ENCODE measurements at places on chromosomes 6 and 20.

DNA sequence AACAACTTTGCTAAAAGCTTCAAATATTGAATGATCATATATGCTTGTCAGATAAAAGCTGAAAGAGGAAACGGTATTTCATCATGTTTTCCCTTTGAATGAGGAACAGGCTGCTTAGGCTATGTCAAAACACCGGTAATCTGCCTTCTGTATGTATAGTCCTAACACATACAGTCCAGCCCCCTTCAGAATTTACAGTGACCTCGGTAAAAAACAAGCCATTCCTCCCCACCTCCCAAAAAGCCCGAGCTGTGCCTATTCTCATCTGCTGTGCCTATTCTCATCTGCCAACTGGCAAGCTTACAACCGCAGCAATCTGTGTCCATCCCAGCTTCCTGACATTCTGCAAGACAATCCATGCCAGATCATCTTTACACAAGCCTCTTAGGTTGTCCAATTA lies 26.8 kb upstream of the UBE2J1 start:
- DNase-seq, result no peak

GRCh38 chr20:17630806-17631195 lies 51.2 kb downstream of the RRBP1 start:
- no peak for DNase-seq

DNA sequence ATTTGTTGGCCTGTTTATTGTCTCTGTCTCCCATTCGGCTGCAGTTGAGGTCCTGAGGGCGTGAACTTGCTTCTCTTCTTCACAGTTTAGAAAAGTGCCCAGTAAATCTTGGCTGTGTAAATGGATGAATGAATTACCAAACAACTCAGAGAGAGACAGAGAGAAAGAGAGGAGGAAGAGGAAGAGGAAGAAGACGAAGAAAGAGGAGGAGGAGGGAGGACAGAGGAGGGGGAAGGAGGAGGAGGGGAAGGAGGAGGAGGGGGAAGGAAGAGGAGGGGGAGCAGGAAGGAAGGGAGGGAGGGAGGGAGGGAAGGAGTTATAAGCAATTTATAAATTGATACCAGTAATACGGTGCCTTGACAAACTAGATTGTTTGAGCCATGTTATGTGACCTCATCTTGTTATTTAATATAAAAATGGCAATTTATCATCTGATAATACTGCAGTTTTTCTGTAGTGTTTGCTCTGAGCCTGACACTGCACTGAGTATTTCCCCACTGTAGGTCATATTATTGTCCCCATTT lies 18.7 kb downstream of the HCK start:
- DNase-seq, result no peak

- DNase-seq, result no peak
Measured at GRCh38 chr6:146968041-146968760, 236.0 kb upstream of the STXBP5 start.

DNA sequence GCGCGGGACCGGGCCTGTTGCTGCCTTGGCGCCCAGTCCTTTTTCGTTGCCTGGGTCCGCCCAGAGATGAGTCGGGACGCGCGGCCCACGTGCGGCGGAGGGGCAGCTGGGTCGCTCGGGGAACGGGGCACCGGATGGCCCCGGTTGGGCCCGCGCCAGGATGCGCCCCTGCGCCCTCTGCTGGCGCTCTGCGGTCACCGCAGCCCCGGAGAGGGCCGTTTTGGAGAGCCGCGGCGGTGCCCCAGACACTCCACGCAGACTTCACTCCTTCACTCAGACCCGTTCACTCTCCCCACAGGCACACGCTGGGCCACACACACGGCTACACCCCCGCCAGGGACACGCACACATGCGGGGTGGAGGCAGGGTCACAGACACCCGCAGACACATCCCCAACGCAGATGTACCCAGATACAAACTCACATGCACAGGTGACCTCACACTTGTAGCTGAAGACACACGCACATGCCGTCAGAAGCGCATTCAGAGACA lies 38.8 kb downstream of the SRC start:
- DNase-seq, result peak; percentile 71

DNA sequence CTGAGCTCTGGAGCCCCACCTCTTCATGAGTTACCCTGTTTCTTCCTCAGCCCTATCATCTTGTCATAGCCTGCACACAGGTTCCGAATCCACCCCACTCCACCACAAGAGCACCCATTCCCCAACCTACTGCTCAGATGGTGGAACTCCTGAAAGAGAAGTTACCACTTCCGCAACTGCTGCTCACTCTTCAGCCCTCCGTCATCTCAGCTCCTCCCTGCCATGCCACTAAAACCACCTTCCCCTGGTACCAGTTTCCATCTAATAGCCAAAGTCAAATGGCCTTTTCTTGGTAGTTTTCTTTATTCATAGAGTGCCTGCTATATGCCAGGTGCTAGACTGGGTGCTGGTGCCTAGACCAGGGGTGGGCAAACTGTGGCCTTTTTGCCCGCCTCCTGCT lies 3.9 kb downstream of the RAB22A start:
- DNase-seq, result no peak

DNA sequence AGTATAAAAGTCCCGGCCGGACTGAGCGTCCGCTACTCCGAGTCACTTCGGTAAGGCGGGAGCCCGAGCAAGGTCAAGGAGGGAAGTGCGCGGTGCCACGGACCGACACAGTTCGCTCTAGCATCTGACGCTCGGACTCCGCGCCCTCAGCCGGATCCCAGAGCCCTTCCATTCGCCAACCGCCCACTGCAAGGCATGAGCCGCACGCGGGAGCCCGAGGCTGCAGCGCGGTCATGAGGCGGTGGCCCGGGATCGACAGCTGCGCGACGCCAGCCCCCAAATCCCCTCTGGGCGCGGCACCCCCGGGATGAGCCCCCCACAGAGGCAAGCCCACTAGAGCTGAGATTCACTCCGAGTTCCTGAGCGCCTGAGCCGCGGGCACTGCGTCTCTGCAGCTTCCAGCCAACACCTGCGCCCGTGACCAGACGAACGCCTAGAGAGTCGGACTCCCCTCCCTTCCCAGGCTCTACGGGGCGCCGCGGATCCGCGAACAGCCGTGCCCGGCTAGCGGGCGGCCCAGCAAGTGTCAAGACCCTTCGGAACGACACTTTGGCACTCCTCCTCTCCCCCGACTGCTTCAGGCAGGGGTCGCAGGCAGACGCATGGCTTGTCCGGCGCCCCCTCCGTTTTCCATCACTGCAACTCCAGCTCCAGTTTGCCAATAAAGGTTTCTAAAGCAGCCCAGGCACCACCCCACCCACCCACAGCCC lies 725 bp upstream of the ISM1 start:
- peak; percentile 12 for DNase-seq

DNA sequence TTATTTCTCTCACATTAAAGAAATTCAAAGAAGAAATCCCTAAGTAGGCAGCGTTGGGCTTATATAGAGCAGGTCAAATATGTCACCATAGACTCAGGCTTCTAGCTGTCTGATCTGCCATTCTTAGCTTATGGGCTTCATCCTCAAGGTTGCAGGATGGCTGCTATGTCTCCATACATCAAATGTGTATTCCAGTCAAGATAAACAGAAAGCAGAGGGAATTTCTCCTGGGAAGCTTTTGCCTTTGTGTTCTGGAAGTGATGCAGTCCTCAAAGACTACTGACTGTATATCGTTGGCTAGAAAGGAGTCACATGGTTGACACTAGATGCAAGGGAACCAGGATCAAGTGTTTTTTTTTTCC lies 36.0 kb downstream of the ZNF341 start:
- DNase-seq, result no peak

DNA sequence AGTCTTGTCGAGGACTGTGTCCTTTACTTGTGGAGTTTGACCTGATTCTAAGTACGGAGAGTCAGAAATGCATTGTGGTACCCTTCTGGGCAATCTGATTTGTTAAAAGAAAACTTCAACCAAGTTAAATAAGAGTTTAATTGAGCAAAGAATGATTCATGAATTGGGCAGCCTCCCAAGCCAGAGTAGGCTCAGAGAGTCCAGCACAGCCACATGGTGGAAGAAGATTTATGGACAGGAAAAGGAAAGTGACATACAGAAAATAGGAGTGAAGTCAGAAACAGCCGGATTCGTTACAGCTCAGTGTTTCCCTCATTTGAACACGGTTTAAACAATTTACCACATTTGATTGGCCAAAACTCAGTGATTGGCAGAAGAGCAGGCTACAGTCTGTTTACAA lies 329.2 kb downstream of the DHX35 start:
- DNase-seq, result no peak
